ENCODE measurements at places on chromosomes 1 and 21. TPM values are rescaled to one million over a fixed set of nuclear protein-coding genes. Genes with fewer than 3 reads are reported as not detected.
A peak's percentile ranks its signal among the peaks of the same experiment; 100 is the strongest.

- DNase-seq = peak; percentile 84
These were observed at the start of gene GBP2 for GRCh38 chr1:89125913-89126580. GBP2 (minus strand) TSS chr1:89126114; CDS start chr1:89121966, 4,148 bp downstream.

The TRAPPC10 gene
- total RNA-seq = 31.4 TPM

GRCh38 chr21:42781150-42781970 is 98.0 kb downstream of the WDR4 start:
- peak; percentile 36 for DNase-seq

DNA sequence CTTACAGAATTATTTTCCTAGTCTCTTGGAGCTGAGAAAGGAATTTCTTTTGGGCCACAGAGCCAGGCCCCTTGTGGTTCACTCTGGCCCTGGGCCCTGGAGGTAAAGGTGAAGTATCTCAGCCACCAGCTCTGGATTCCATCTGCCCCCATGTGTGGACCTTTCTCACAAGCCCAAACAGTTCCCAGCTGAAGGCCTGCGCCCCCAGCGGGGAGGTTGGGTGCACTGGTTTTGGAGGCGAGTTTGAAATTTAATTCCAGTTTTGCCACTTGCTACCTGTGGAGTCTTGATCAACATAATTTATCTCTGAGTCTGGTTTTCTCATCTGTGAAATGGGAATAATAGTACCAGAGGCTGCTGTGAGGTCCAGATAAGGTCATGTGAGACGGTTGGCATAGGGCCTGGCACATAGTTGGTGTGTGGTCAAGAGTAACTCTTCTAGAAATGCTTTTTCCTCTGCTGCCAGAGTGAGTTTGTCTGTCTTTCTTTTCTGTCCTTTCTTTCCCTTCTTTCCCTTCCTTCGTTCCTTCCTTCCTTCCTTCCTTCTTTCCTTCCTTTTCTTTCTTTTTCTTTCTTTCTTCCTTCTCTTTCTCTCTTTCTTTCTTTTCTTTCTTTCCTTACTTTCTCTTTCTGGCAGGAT is 6.1 kb downstream of the AGTRAP start:
- DNase-seq = no peak

DNA sequence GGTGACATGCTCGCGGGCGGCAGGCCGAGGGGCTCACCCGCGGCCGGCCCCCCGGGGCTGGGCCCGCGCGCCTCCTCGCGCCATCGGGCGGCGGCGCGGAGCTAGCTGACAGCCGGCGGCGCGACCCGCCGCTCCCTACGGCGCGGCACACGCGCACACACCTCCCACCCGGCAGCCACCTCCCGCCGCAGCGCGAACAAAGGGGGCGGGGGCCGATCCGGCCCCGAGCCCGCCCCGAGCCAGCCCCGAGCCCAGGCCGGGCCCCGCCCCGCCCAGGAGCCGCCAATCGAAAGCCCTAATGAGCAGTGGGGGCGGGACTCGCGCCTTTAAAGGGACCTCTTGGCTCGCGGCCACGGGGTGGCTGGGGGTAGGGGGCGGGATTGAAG is at the start of gene KIF21B:
Gene KIF21B (minus strand): TSS at position 198 of the 386 bp plus-strand sequence. CDS start 331 bp downstream, outside the sequence.
- DNase-seq = peak; percentile 52

- no peak for DNase-seq
These were observed 71.8 kb upstream of the SAMSN1 start for GRCh38 chr21:14617871-14618270.

The RBBP4 gene
- 201 TPM for total RNA-seq

DNA sequence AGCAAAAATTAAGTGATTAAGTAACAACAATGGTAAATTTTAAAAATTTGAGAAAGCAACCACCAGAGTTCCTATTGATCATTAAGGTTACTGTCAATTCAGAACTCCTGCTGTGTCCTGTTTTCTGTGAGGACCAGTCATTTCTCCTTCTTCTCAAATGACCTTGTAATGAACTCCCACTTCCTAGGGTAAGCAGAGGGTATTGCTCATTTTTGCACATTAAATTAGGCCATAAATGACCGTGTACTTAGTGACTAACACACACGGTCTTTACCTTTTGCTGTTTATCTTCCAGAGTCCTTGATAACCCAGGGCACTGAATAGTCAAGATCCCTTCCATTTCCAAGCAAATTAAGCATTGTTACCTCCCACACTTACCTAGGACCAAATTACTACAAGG is 227.5 kb upstream of the LYPLAL1 start:
- peak; percentile 91 for DNase-seq

The LENEP gene
- not detected for total RNA-seq

GRCh38 chr1:39698568-39698967 is 7.3 kb upstream of the HPCAL4 start:
- no peak for DNase-seq

GRCh38 chr1:97875996-97876395 is 44.8 kb downstream of the DPYD start:
- DNase-seq = peak; percentile 61

GRCh38 chr1:63294803-63295594 is 27.4 kb upstream of the FOXD3 start:
- no peak for DNase-seq

- no peak for DNase-seq
These were observed 395.5 kb downstream of the RPS6KC1 start for GRCh38 chr1:213446496-213446895.

The ANGPTL7 gene
- not detected for total RNA-seq

GRCh38 chr21:42209801-42210479 is 9.0 kb upstream of the ABCG1 start:
- peak; percentile 63 for DNase-seq

- no peak for DNase-seq
These were observed 271.8 kb downstream of the BRINP2 start for GRCh38 chr1:177442584-177442983.

DNA sequence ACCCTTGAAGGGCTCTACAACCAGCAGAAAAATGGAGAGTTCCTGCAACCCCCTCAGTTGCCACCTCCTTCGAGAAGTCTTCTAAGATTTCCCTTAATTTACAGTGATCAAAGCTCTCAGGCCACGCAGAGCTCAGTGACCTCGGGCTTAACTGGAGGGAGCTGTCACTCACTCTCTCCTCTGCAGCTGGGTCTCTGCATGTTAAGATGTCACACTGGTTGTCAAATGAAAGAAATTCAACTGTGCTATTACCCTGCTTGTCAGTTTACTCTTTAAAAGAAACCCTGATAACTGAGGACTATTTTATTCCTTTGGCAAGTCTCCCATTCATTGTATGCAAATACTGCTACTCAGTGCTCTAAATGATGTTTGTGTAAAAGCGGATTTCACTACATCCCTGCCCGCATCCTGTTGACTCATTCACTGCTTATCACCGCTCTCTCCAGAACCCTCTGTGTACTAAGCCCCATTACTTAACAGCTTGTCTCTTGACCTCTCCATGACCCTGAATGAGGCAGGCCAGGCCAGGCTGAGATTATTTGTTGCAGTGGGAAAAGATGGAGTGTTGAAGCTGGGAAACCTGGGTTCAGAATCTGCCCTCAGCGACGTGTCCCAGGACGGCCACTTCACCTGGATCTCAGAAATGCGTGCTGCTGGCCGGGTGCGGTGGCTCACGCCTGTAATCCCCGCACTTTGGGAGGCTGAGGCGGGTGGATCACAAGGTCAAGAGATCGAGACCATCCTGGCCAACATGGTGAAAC is 13.7 kb downstream of the DHRS3 start:
- DNase-seq = peak; percentile 97

DNA sequence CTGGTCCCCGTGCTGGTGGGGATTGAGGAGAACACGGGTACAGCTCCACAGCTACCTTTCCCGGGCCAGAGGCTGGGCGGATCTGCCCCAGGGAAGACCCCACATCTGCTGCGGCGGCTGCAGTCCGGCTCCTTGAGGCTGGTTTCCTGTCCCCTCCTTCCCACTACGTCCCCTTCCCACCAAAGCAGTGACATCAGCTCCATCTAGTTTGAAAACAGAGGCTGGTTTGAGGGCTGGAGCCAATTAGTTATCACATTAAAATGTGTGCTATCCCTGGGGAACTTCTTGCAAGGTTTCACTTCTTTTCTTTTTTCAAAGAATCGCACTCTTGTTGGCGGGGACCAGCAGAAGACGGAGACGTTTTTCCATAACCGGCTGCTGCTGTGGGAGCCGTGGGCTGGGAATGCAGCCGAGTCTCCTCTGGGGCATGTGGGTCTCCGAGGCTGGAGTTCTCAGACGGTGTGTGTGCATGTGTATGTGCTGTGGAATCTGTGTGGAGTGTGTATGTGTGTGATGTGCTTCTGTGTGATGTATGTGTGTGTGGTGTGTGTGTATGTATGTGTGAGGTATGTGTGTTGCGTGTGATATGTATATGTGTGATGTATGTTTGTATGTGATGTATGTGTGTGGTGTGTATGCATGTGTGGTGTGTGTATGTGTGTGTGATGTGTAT is 8.9 kb upstream of the PCBP3 start:
- no peak for DNase-seq

DNA sequence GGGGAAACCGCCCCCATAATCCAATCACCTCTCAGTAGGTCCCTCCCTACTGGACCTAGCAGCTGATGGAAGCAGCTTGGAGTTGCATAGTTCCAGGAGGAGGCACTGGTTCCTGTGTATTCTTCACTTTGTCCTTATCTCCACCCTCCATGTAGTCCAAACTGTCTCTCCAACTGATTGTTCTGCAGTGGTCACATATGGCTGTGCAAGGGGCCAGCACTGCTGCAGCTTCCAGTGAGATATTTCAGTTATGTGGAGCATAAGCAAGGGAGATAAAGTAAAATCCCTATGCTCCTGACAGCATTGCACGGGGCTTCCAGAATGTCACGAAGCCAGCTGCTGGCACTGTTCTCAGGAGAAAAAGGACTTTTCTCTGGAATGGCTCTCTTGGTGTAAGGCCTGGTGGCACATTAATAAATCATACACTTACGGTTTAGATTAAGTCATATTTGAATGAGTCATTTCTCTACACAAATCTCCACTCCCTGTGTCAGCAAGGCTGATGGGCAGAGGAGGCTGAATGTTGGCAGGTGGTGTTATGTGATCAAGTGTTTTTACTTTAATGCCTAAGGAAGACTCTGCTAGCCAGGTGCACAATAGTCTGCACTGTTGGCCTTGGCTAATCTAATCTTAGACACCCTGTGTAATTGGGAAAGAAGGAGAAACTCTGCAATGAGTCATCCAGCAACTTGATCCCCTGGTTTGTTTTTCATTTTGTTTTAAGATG is 93.4 kb downstream of the KCNK1 start:
- peak; percentile 91 for DNase-seq

DNA sequence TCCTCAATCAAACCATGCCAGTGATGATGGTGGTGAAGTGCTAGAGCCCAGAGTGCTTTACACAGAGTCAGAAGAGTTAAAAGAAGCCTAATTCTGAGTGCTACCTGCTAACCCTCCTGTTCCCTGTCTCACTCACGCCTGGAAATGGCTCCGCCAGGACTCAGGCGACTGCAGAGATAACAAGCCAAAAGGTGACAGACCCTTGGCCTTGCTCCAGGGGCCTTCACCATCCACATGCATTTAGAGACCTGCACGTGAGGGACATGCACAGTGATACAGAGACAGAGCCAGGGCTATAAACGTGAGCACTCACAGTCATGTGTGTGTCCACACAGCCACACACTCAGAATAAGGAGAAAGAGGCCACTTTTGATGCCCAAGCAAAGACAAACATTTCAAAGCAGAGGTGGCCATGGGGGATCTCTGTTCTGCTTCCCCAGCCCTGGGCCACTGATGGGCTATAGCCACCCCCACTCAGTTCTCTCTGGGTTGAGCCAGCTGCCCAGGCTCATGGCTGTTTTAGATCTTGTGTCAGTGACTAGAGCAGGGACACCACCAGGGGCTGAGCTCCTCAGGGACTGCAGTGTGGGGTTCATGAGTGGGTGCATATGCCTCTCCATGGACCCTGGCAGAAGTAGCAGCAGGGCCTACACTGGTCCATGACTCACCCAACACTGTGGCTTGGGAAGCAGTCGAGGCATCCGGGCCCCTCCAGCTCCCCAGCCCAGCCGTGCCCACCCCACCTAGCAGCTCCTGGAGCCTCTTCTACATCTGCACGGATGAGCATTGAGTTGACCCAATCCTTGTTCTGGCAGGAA is 117.2 kb downstream of the EPHB2 start:
- no peak for DNase-seq

GRCh38 chr1:66729119-66729518 is 23.1 kb upstream of the DYNLT5 start:
- DNase-seq = no peak

- no peak for DNase-seq
These were observed 74.1 kb downstream of the PRKAA2 start for GRCh38 chr1:56719171-56719570.

GRCh38 chr1:67270541-67270940 is 37.1 kb upstream of the IL12RB2 start:
- no peak for DNase-seq

- DNase-seq = no peak
These were observed 10.4 kb downstream of the PGLYRP4 start for GRCh38 chr1:153337980-153338853.

The CCDC30 gene
- total RNA-seq = 0.46 TPM

All from PC-3 (cell line).